ENCODE measurements at places on chromosomes 11 and 22.
A peak's percentile ranks its signal among the peaks of the same experiment; 100 is the strongest.

DNA sequence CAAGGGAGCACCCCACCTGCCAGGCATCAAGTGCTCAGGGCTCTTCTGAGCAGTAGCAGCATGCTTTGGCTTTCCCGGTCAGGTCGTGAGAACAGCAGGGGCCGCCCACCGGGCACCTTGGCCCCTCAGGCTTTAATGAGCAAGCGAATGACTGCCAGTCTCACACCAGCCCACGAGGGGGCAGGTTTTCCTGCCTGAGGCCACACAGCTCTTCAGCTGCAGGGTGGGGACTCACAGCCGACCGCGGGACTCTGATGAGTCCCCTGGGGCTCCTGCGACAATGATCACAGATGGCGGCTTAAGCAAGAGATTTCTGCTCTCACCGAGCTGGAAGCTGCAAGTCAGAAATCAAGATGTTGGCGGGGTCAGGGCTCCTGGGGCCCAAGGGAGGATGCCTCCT, 14.3 kb upstream of the FGF19 start:
- DNase-seq: peak; percentile 67

- DNase-seq: no peak
Observed at GRCh38 chr22:44569561-44569991, 71.5 kb upstream of the RTL6 start.

DNA sequence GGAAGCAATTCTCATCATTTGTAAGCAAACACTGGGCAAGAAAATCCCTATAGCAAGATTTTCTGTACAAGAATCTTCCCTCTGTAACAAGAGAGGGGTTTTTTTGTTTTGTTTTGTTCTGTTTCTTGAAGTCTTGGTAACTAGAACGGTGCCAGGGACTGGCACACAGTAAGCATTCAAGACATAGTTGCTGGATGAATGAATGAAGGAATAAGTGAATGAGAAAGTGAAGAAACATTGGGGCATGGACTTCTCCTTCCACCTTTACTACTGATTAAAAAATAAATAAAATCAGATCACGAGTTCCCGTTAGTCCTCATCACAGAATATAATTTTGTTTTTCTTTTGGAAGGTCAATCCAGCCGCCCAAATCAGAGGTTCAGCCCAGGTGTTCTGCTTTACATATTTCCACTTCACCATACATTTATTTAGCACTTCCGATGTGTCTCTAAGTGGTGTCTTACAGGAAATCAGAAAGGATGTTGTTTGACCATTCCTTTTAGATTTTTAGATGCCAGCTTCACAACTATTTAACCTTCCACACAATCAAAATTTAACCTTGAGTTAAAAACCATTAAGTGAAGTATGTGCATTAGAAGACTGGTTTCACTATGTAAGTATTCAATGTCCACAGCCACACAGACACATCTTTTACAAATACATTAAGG, 281.2 kb downstream of the CADM1 start:
- no peak for DNase-seq

DNA sequence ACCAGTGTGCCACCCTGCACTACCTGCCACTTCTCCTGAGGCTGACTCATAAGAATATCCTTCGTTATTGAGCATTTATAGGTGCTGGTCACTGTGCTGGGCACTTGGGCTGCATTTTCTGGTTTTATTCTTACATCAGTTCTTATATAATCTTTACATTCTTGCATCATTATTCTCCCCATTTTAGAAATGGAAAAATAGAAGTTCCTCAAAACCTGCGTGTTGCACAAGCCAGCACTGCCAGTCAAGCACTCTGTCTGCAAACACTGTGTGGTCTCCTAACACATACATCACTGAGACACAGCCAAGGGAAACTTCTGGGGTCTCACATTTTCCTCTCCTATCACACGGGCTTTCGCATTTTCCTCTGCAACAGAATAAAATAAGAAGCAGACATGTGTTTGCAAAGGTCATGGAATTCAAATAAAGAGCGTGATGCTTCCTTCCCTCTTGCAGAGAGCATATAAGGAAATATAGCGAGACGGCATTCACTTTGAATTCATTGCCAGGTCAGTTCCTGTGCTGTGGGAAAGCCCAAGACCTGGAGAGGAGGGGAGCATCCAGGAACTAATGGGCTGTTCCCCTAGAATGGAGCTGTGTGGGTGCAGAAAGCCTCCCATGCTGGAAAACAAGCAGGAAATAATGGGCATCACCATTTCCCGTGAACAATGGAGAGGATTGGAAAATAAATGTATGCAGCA, 73.9 kb upstream of the SEZ6L start:
- no peak for DNase-seq

- DNase-seq: no peak
Observed at GRCh38 chr11:127552446-127552845, 551.9 kb upstream of the KIRREL3 start.

DNA sequence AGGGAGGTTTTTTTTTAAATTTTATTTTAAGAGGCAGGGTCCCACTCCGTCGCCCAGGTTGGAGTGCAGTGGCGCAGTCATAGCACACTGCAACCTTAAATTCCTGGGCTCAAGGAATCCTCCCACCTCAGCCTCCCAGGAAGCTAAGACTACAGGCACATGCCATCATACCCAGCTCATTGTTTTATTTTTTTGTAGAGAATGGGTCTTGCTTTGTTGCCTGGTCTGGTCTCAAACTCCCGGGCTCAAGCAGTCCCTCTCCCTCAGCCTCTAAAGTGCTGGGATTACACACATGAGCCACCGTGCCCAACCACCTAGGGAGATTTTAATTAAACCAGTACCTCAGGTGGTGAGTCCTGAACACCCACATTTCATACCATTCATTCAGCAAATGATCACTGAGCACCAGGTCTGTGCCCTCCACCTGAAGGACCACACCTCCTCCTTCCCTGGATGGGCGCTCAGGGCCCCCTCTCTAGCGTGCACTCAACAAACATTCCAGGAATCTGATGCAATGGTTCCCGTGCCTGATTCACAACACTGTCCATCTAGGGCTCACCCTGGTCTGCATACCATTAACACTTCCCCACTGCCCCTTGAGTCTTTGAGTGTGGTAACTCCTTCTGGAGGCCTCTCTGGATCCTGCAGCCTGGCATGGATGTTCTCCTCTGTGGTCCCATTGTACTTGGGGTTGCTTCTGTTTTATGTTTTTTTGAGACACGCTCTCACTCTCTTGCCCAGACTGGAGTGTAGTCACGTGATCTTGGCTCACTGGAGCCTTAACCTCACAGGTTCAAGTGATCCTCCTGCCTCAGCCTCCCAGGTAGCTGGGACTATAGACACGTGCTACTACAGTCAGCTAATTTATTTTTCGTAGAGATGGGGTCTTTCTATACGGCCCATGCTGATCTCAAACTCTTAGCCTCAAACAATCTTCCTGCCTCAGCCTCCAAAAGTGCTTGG, 9.6 kb upstream of the MYH9 start:
- DNase-seq: peak; percentile 75

Measured in AG20443 (cell line).